MCF 10A (cell line): ENCODE measurements at places on chromosomes 7 and 10. TPM values are rescaled to one million over a fixed set of nuclear protein-coding genes. Genes with fewer than 3 reads are reported as not detected.

GRCh38 chr10:104021246-104021645 is 54.3 kb downstream of the SLK start:
- H3K4me3 ChIP-seq, result no peak overlapping the region
- no peaks in the 10 kb centered on the region for H3K4me1 ChIP-seq
- H3K27me3 ChIP-seq, result no peaks in the 10 kb centered on the region
- no peak for DNase-seq
- peaks cover 88% of the 10 kb centered on the region for H3K36me3 ChIP-seq
- no peak overlapping the region for H3K27ac ChIP-seq

DNA sequence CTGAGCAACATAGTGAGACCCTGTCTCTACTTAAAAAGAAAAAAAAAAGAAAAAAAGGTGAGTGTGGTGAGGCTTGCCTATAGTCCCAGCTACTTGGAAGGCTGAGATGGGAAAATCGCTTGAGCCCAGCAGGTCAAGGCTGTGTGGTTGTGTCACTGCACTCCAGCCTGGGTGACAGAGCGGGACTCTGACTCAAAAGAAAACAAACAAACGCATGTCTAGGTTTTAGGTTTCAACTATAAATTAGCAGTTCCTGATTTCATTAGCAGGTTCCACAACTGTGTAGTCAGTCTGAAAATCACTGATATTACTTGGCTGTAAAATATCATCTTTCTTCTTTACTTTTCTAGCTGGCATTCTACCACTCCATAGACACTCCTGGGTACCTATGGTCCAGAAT is 155.7 kb upstream of the HGF start:
- no peaks in the 10 kb centered on the region for H3K4me1 ChIP-seq
- DNase-seq, result no peak
- H3K27ac ChIP-seq, result no peak overlapping the region
- no peaks in the 10 kb centered on the region for H3K36me3 ChIP-seq

DNA sequence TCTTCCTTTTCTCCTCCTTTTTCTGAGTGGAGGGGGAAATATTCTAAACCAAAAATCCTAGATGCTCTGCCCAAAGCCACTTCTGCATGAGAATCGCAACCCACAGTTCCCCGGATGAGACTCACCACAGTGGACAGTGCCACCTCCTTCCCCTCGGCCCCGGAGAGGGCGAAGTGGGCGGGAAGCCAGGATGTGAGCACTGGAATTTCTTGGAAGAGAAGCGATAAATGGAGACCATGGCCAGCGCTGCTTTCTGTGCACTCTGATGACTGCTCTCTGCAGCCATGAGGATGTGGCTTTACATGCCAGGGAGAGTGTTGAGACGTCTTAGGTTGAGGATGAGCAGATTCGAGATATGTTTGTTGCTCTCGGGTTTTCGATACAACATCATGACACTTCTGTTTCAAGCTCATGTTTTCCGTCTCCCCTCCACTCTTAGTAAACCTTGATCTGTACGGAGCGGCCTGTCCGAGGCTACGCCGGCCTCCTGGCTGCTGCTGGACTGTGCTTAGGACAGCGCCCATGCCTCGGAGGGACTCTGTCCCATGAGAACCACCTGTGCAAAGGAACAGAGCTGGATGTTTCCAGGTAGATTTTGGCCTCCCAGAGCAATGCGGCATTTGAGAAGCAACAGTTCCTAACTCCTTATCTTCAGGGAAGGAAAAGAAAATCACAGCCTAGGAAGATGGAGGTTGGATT is 414.6 kb upstream of the FOXK1 start:
- no peak overlapping the region for H3K27ac ChIP-seq
- no peak for DNase-seq
- no peak overlapping the region for H3K4me3 ChIP-seq

DNA sequence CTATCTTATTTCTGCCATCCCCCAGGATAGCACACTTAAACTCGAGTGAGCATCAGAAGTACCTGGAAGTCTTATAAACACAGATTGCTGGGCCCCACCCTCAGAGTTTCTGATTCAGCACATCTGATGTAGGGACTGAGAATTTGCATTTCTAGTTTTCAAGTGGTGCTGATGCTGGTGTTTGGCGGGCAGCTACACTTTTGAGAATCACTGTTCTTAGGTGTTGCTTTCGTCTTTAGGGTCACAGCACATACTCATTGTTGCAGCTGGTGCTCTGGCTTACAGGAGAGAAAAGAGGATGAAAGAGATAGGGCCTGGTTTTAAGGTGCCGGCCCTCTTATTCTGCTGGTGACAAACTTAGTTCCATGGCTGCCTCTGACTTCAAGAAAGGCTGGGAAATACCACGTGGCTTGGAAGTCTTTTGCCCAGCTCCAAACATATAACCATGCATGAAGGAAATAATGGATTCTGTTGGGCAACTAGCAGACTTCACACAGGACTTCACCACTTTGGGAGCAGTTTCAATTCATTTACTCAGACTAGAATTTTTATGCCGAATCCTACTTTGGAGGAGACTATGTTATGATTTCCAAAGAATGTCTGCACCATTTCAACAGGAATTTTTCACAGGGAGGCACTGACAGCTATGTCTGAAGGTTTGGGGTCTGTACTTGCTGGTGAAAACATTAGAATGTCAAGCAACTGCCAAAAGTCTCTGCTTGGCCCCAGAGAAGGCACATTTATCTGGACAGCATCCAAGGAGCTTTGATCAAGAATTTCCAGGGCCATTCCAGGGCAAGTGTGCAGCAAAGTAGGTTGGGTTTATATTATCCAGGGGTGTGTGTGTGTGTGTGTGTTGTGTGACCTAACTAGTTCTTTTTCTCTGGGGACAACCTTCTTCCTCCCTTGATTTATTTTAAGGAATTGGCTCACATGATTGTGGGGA is 6.9 kb upstream of the MINDY4 start:
- no peak for DNase-seq
- H3K27me3 ChIP-seq, result no peaks in the 10 kb centered on the region
- no peaks in the 10 kb centered on the region for H3K36me3 ChIP-seq
- peaks cover 5% of the 10 kb centered on the region for H3K4me1 ChIP-seq
- H3K27ac ChIP-seq, result no peak overlapping the region
- no peak overlapping the region for H3K4me3 ChIP-seq

DNA sequence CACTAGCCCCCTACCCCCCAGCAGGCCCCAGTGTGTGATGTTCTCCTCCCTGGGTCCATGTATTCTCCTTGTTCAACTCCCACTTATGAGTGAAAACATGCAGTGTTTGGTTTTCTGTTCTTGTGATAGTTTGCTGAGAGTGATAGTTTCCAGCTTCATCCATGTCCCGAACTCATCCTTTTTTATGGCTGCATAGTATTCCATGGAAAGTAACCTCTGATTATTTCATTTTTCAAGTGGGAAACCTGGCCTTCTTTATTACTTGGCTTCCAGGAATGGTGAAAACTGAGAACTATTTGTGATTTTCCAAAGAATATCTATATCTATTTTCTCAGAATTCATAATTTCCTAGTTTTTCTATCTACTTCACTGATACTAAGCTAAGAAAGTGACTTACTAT is 235.0 kb downstream of the MTERF1 start:
- no peaks in the 10 kb centered on the region for H3K4me1 ChIP-seq
- DNase-seq, result no peak
- no peak overlapping the region for H3K4me3 ChIP-seq
- no peaks in the 10 kb centered on the region for H3K36me3 ChIP-seq

GRCh38 chr7:114650491-114650890 is 235.9 kb downstream of the FOXP2 start:
- peaks cover 78% of the 10 kb centered on the region for H3K27me3 ChIP-seq
- H3K4me1 ChIP-seq, result no peaks in the 10 kb centered on the region
- H3K4me3 ChIP-seq, result no peak overlapping the region
- DNase-seq, result no peak

GRCh38 chr10:35640474-35640873 is 1.6 kb downstream of the FZD8 start:
- peak overlapping the region; percentile 73 for H3K27ac ChIP-seq
- peaks cover 51% of the 10 kb centered on the region for H3K36me3 ChIP-seq
- DNase-seq, result peak; percentile 70
- H3K27me3 ChIP-seq, result no peaks in the 10 kb centered on the region

- no peaks in the 10 kb centered on the region for H3K36me3 ChIP-seq
- H3K4me3 ChIP-seq, result no peak overlapping the region
- H3K27ac ChIP-seq, result no peak overlapping the region
- H3K4me1 ChIP-seq, result no peaks in the 10 kb centered on the region
These were observed 351.7 kb downstream of the TCERG1L start for GRCh38 chr10:130959752-130960195.

Gene TMEM178B
- total RNA-seq, result 0.02 TPM in 1 of 2 replicates, not detected in the other

GRCh38 chr7:76377186-76377918 is 18.6 kb upstream of the YWHAG start:
- no peaks in the 10 kb centered on the region for H3K27me3 ChIP-seq
- H3K27ac ChIP-seq, result no peak overlapping the region
- DNase-seq, result no peak
- H3K4me1 ChIP-seq, result peaks cover 10% of the 10 kb centered on the region
- H3K4me3 ChIP-seq, result no peak overlapping the region

DNA sequence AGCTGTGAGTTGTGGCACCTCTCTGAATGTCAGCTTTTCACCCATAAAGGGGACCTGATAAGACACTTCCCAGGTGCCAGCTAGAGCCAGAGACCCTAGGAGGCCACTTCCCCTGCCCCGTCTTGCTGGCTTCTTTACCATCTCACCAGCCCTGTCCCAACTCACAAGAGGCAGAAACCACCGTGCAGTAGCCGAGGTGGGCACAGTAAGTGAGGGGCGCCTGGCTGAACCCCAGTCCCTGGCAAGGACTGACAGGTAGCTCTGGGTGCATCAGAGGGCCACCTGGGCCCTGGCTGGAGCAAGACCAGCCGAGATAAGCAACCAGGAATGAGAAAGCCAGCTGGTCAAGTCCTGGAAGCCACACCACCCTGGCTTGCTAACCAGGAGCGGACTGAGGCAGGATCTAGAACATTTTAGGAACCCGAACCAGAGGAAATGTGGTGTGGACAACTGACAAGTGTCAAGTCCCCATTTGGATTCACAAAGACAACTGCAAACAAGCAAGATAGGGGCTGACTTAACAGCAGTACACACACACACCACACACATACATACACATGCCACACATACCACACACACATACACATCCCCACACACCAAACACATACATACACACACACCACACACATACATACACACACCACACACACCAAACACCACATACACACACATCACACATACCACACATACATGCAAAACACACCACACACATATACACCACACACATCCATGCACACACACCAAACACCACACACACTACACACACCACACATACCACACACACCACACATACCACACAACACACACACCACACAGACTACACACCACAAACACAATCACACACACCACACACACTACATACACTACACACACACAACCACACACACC is 20.8 kb downstream of the OGDHL start:
- peak; percentile 9 for DNase-seq
- no peak overlapping the region for H3K4me3 ChIP-seq
- H3K27ac ChIP-seq, result no peak overlapping the region
- no peaks in the 10 kb centered on the region for H3K27me3 ChIP-seq
- H3K4me1 ChIP-seq, result no peaks in the 10 kb centered on the region

DNA sequence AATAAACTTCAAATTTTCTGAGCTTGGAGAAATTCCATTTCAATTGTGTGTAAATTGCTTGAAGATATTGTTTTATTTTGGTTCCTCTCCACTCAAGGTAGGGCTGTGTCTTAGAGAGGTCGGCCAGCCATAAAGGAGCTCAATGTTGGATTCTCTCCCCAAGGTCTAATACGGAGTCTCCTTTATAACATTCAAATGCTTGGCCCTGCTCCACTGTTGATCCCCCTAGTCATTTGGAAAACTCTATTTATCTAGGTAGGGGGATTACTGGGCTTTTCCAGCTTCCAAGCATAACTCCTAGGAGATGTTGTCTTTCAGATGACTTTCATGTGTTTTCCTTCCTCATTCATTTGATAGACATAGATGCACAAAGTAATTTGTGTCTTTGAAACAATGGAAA is 170.9 kb downstream of the LRMDA start:
- no peak overlapping the region for H3K4me3 ChIP-seq
- no peak for DNase-seq
- no peaks in the 10 kb centered on the region for H3K36me3 ChIP-seq
- H3K27me3 ChIP-seq, result peaks cover 12% of the 10 kb centered on the region
- no peak overlapping the region for H3K27ac ChIP-seq

DNA sequence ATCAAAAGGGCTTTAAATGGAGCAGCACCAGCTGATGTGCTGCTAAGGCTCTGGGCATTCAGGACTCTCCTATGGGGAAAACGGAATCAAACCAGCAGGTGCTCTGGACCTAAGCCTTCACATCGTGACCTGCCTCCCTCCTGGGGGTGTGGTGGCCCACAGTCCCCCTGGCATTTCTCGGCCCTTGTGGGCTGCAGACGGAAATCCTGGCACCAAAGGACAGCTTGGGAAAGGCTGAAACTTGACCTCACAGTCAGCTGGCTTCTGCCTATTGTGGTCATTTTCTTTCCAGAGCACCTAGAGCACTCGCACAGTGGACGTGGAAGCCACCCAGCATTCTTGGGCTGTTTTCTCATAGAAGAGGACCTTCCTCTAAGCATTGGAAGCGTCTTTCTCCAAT is 74.8 kb downstream of the TPST1 start:
- no peak overlapping the region for H3K4me3 ChIP-seq
- no peak overlapping the region for H3K27ac ChIP-seq
- DNase-seq, result no peak
- no peaks in the 10 kb centered on the region for H3K36me3 ChIP-seq

DNA sequence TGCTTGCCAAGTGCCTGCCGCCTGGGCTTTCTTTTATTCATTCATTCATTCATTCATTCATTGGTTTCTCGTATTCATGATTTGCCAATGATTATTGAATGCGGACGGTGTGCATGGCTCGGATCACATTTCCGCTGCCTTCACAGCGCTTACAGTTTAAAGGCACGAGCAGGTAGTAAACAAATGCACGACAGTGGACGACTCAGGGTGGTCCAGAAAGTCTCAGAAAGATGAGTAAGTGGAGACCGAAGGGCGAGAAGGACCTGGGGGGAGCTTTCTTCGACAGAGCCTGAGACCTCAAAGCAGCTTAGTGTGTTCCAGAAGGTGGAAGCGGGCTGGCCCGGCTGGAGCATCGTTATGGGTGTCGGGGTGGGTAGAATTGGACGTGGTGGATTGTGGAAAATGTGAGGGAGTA is 506 bp downstream of the MCM10 start:
- peak overlapping the region; percentile 81 for H3K27ac ChIP-seq
- peaks cover 19% of the 10 kb centered on the region for H3K4me1 ChIP-seq
- DNase-seq, result peak; percentile 18
- H3K36me3 ChIP-seq, result no peaks in the 10 kb centered on the region
- peak overlapping the region; percentile 85 for H3K4me3 ChIP-seq

Gene BMI1
- total RNA-seq, result 78.0 and 80.1 TPM in 2 replicates

- peaks cover 35% of the 10 kb centered on the region for H3K27me3 ChIP-seq
- no peak overlapping the region for H3K4me3 ChIP-seq
- H3K36me3 ChIP-seq, result no peaks in the 10 kb centered on the region
- DNase-seq, result no peak
- no peaks in the 10 kb centered on the region for H3K4me1 ChIP-seq
These were observed 69.0 kb downstream of the ZNF783 start for GRCh38 chr7:149330914-149331567.
